DMS79 treated with DMSO at 0.1 percent for 48 hours (cell line): ENCODE measurements at places on chromosomes 11 and 22.

DNA sequence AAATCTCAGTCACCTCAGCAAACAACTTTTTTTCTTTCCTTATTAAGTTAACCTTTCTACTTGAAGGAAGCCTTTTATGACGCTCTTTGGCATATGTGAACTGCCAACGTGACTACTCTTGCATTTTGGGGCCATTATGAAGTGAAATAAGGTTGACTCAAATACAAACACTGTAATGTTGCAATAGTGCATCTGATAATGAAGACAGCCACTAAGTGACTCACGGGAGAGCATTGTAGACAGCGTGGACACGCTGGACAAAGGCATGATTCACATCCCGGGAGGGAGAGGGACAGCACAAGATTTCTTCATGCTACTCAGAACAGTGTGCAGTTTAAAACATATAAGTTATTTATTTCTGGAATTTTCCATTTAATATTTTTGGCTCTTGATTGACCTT is 560.8 kb downstream of the ETS1 start:
- no peak for DNase-seq

DNA sequence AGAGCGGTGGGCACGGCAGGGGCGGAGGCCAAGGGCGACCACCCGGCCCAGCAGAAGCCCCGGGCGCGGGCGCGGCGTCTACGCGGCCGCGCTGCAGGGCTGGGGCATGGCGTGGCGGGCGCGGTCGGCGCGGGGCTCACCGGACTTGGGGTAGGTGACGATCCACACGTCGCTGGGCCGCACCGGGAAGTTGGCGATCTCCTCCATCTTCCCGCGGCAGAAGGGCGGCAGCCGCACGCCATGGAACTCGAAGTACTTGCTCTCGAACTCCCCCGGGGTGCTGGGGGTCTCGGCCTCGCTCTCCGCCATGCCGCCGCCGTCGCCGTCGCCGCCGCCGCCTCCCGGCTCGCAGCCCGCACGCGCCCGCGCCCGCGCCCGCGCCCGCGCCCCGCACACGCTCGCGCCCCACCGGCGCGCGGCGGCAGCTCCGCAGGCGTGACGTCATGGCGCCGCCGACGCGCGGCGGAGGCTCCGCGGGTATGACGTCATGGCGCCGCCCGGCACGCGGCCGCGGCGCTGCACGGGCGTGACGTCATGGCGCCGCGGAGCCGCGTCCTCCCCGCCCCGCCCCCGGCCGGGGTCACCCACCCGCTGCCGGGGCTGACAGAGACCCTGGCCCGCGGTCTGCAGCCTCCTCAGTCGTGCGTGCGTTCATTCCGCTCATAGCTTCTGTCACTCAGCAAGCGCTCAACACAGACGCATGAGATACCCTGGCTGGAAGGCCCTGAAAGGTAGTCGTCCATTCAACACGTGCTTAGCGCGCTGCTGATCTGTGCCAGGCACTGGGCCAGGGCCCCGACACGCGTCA is at the start of gene SULT4A1:
SULT4A1 (minus strand) TSS at position 440 of the 808 bp plus-strand sequence; CDS start at position 309, 131 bp downstream.
- DNase-seq, result no peak

GRCh38 chr11:122082205-122082604 is 33.8 kb downstream of the BLID start:
- DNase-seq, result no peak

- DNase-seq, result peak; percentile 52
Measured at GRCh38 chr11:13030857-13031256, 21.7 kb downstream of the RASSF10 start.

- DNase-seq, result no peak
Measured at GRCh38 chr22:25682109-25682508, 59.9 kb upstream of the MYO18B start.

GRCh38 chr11:46121724-46122477 is 647 bp upstream of the PHF21A start:
- DNase-seq, result peak; percentile 82
